ENCODE measurements at places on chromosomes 12 and 14.

DNA sequence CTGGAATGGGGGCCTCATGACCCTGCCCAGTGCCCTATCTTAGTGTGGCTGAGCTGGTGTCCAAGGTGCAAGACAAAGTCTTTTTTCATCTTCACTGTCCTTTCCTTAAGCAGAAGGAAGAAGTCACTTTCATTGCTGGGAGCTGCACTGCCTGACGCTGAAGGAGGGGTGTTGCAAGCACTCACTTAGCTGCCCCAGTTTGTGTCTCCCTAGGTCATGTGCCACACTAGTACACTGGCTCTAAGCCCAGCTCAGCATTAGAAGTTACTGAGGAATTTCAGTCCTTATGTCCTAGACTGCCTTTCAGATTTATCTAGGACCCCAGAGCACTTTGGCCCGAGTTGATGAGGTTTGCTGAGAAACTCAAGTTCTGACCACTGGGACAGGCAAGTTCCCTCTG is 952.0 kb upstream of the USP15 start:
- no peak for DNase-seq

DNA sequence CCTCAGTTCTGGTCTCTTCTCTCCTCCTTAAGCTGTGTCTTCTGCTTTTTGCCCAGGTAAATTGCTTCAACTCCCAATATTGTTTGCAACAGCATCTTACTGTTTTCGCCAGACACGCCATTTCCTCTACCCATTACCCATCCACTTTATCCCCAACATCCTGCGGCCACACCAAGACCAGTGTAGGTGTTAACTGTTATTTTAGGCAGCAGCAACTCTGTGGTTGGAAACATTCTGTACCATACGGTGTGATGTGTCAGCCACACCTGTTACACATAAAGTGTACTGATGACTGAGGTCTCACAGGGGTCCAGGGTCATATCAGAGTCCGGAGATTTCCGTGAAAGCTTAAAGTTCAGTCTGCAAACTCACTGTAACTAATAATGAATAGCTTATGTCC is 21.8 kb upstream of the KLRD1 start:
- no peak for DNase-seq

DNA sequence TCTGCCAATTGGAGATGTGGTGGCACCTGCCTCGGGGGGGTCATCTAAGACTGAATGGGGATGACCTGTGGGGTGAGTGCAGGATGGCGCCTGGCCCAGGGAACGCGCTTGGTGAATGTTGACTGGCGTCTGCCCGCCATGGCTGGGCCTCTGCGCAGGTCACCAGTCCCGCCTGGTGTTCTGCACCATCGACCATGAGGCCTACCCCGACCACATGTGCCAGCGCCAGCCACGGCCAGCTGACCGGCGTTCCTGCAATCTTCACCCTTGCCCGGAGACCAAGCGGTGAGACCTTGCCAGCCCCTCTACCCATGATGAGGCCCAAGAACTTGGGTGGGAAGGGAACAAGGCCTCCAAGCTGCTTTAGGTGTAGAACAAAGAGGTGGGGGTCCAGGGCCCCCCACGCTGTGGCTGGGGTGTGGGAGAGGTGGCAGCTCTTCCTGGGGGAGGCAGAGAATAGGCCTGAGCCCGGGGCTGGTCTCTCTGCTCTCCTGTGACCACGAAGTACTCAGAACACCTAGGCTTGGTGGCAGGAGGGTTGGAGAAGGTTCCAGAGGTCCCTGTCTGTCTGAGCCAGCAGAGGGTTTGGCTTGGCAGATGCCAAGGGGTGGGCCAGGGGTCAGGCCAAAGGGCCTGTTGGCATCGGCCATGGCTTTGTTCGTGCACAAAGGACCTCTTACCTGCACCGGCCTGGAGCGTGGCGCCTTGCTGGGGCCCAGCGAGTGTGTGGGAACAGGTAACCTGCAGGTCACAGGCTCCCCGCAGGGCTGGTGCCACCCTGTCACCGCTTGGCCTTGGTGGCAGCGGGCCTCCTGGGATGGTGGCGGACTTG is 15.4 kb downstream of the PAPLN start:
- DNase-seq: no peak

DNA sequence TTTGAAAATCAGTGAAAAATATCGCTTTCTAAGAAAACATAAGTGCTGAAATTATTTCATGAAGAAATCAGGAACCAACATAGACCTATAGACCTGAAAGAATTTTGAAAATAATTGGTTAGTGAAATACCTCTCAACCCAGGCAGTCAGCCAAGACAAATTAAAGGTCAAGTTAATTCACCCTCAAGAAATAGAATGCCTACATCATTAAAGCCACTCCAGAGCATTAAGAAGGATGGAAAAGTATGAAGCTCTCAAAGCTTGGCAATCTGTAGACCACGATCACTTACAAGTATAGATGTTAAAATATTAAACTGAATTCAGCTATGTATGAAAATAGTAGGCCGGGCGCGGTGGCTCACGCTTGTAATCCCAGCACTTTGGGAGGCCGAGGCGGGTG is 48.3 kb downstream of the SFSWAP start:
- DNase-seq: no peak

DNA sequence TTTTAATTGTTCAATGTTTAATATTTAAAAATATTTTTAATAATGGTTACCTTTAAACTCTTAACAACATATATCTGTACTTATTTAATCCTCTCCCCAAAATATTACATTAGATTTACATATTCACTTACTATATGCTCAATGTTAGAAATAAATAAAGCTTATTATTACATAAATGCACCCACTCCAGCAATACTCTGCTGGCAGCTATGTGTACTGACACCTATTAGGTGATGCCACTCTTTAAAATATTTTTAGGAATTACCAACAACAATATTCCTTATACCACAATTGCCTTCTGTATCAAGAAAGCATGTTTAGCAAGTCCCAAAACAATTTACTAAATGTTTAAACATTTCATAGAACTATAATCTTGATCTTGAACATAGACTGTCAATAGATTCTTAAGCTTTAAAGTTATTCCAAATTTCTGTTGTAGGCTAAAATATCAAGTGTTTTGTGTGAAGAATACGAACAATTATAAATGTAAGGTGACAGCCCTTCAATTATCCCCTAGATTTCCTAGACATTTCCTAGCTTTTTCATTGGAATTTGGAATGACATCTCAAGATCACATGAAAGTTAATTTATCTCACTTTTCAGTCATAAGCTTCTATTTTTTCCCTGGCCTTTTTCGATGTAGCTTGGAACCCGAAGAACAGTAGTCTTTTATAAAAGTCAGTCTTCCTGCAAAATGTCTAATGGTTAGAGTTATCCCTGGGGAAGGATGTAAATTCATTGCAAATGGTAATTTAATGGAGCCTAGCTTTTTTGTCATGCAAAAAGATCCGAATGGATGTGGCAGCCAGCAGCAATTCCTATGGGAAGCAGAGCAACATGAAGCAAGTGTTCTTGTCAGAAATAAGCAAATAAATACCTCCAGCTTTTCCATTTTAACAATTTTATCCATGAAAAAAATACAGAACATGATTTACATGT is 907.5 kb upstream of the ATXN7L3B start:
- no peak for DNase-seq

- no peak for DNase-seq
Observed at GRCh38 chr14:74547331-74547927, 53.9 kb downstream of the ISCA2 start.

GRCh38 chr14:59187802-59188460 is 536 bp upstream of the DAAM1 start:
- peak; percentile 71 for DNase-seq

DNA sequence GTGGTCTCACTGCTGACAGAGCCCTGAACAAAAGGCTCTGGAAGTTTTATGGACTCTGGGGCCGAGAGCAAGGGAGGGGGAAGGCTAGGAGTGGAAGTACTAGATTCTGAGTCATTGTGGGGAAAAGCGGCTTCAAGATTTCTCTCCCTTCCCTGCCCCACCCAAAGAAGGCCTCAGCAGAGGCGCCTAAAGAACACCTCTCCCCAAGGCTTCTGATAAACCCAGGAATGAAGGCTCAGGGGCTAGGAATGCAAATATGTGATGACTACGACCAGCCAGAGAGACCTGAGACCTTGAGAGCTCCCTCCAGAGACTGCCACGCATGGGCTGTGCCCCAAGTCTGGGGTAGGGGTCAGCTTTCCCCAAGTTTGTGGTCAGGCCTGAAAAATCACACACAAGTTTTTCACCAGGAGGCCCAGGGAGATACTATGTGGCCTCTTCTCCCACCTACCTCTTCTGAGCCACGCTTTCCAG is 130.7 kb upstream of the HIF1A start:
- DNase-seq: no peak

- no peak for DNase-seq
Observed at GRCh38 chr14:54480830-54481562, 7.8 kb downstream of the GMFB start.

DNA sequence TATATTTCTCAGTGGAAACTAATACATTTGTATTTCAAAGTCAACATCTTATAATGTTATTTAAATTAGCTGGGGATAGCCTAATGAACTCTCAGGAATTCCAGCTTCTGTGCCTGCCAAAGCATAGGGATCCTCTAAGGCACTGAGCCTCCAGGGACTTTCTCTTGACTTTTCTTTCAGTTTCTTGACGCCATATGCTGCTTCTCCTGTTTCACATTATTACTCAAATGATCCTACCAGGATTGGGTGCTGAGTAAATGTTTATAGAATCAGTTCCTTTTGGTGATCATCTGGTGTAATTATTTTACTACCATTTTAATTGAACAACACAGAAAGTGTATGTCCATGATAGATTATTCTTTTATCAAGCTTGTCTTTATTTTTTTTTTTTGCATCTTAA is 7.9 kb downstream of the METTL25 start:
- no peak for DNase-seq

DNA sequence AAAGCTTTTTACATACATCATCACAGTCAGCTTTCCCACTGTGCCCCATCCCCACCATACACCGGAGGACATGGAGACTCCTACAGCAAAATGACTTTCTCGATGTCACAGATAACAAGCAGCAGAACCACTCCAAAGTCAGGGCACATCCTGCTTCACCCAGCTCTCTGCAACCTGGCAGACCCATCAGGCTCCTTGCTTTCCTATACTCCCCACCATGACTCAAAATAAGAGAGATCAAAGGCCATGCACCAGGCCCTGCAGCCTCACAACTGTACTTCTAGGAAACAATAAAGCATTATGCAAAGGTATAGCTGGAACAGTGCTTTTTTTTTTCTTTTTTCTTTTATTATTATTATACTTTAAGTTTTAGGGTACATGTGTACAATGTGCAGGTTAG is 187.4 kb downstream of the DPF3 start:
- DNase-seq: no peak

DNA sequence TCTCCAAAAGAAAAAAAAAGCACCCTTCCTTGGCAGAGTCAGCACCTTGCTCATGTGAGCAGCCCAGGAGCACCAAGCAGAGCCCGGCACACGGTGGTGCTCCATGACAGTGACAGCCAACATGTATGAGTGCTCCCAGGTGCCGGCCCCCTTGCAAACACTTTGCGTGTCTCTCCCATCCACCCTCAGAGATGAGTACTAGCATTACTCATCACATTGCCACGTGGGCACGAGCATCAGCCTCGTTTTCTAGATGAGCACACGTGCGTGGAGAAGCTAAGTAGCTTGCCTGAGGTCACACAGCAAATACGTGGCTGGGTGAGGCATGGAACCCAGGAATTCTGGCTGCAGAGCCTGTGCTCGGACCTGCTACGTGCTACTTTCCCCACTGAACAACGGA is 177.9 kb upstream of the PRMT8 start:
- DNase-seq: no peak

DNA sequence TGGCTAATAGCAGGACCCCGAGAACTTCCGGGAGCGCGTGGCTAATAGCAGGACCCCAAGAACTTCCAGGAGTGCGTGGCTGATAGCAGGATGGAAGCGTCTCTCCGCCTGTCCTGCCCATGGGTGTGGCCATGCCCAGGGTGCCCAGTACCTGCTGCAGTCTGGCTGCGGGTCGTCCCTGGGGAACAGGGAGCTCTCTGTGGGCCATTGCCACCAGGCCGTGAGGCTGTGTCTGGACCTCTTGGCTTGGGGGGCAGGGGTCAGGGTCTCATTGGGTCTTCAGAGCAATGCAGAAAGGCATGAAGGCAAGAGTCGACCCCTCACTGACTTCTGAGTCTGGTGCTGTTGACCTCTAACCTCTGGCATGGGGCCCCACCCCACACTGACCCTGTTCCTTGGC is 35.4 kb downstream of the PACS2 start:
- no peak for DNase-seq

DNA sequence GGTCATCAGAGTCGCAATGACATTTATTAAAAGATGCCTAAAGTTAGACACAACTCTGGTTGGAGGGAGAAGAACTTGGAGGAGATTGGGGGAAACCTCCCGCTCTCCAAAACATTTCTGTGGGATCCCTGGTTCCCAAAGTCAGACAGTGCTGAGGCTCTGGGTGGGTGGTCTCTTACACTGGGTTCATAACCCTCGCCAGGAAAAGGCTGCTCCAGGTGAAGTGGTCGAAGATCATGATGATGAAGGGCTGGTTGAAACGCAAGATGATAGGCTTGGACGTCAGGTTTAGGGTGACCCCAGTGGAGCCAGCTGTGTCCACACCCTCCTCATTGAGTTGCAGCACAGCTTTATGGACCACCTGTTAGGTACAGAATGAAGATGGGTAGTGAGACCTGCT is 11.2 kb upstream of the SERPINA10 start:
- DNase-seq: no peak

DNA sequence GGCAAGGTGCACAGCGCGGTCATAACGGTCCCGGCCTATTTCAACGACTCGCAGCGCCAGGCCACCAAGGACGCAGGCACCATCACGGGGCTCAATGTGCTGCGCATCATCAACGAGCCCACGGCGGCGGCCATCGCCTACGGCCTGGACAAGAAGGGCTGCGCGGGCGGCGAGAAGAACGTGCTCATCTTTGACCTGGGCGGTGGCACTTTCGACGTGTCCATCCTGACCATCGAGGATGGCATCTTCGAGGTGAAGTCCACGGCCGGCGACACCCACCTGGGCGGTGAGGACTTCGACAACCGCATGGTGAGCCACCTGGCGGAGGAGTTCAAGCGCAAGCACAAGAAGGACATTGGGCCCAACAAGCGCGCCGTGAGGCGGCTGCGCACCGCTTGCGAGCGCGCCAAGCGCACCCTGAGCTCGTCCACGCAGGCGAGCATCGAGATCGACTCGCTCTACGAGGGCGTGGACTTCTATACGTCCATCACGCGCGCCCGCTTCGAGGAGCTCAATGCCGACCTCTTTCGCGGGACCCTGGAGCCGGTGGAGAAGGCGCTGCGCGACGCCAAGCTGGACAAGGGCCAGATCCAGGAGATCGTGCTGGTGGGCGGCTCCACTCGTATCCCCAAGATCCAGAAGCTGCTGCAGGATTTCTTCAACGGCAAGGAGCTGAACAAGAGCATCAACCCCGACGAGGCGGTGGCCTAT is 875 bp downstream of the HSPA2 start:
- DNase-seq: no peak

DNA sequence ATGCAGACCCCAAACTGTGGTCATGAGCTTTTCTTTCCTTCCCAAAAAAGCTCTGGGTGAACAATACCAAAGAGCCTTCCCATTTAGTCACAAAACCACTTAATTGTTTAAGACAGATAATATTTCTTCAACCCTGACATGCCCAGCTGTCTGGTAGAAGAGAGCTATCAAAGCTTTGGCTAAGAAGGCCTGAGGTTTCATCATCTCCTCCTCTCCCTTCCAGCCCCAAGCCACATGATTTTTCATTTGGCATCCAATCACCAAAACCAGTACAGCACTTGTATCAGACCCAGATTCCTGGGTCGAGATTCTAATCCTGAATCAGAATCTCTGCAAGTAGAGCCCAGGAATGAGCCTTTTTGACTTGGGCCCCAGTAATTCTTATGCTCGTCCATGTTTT is 199.6 kb upstream of the TMEM260 start:
- no peak for DNase-seq
